ENCODE measurements at places on chromosomes 4 and X.

GRCh38 chrX:103361798-103362197, 5.5 kb downstream of the TCEAL9 start:
- no peak for DNase-seq

DNA sequence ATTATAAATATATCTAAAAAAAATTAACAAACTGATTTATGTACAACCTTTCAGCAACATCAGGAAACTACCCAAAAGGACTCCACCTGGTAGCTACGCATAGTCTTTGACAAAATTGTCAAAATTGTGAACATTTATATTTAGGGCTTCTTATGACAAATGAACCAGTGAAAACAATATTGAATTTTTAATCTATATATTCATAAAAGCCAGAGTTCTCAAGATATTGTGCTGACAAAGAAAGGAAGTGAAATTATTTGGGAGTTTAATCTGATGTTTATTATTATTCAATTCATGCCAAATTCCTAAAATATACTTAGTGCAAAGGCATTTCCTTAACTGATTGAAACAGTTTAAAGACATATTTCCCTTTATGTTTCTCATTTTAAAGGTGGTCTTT, 5.3 kb upstream of the SULT1B1 start:
- DNase-seq = no peak

- DNase-seq = no peak
Observed at GRCh38 chr4:84644087-84644486, 61.2 kb downstream of the CDS1 start.

GRCh38 chrX:103730147-103730795, 19.6 kb downstream of the TMEM31 start:
- no peak for DNase-seq

DNA sequence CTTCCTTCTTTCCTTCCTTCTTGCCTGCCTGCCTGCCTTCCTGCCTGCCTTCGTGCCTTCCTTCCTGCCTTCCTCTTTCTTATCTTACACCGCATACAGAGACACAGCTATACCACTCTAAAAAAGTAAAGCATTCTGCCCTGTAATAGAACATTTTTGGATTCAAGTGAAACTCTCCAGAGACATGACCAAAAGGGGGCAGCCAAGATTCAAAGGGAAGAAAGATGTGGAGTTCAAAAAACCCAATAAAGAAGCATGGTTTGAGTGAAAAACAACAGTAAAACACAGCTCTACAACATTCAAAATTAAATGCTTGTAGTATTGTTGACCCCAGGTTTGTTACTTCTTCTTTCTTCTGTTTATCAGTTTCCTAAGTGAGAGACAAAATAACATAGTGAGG, 914.9 kb upstream of the PCDH7 start:
- DNase-seq = no peak

GRCh38 chr4:8506373-8507195, 66.0 kb downstream of the TRMT44 start:
- DNase-seq = no peak

- no peak for DNase-seq
Observed at GRCh38 chr4:145842224-145842887, 96.3 kb downstream of the ZNF827 start.

- DNase-seq = no peak
Observed at GRCh38 chrX:115419069-115419468, 129.6 kb downstream of the LUZP4 start.

DNA sequence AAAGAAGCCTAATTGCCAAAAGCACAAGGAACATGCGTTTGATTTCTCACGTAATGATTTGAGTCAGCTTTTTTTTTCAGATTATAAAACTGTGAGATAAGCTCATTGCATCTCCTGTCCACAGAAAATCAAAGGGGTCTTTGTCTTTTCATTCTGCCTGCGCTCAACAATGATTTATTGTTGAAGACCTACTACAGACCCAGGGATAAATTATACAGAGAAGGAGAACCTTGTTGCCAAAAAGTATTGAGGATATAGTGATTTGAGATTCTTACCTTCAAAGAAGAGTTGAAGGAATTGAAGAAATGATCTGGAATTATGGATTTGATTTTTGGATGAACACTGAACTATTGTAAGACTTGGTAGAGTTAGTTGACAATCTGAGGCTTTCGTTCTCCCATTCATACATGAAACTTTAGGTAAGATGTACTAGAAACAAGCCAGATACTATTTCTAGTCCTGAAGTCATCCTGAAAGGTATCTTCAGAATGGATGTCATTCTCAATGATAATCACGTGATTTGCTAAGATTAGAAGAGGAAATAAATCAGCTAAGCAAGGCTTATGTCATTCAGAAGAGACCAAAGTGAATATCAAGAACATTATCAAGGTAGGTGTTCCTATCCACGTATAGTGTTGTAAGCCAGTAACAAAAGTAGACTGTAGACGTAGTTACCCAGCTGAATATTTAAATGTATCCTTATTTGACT, 71.1 kb upstream of the SCOC start:
- DNase-seq = no peak

DNA sequence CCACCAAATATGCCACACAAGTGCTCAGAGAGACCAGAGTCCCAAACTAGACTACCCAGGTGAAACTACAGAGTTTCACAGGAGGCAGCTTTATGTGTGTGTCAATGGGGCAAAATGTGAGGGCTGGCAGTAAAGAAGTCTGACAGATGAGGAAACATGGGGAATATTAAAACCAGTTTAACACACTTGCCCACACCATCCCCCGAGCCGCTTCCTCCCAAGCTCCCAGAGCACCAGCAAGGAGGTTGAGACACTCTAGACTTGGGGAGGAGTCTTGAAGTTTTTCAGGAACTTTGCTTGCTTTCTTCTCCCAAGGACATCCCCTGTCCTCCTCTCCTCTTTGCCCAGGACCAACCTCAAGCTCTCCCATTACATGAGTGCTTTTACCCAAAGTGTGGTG, 94.7 kb upstream of the SPRY1 start:
- no peak for DNase-seq

DNA sequence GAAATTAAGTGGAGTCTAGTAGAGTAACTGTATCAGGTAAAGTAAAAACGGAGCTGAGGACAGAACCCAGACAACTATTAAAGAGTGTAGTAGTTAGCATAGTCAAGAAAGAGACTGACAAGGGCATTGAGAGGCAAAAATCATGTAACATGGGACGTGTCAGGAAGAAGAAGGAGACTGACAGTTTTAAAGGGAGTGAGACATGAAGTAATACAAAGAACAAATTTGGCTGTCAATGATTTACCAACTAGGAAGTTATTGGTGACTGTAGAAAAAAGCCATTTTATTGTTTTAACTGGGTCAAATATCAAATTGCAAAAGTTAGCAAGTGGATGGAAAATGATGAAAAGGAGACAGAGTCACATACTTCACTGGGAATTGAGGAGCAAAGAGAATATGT, 422.3 kb downstream of the MAPK10 start:
- no peak for DNase-seq

DNA sequence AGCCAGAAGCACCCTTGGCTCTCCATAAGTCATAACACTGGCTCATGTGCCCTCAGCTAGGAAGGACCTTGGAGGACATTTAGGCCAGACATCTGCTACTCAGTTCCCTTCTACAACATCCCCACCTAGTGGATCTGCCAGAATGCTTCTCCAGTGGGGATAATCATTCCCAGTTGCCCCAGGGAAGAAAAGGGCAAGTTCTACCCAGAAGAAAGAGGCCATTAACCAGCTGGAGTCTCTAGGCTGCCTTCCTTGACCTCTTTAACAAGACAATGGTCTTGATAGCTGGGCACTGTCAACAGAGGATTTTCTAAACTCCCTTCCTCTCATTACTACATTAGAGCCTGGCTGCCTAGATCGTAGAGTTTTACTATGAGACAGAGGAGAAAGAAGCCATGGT, 42.0 kb downstream of the LGI2 start:
- DNase-seq = no peak

GRCh38 chrX:69050051-69050765, 115.0 kb downstream of the PJA1 start:
- no peak for DNase-seq

DNA sequence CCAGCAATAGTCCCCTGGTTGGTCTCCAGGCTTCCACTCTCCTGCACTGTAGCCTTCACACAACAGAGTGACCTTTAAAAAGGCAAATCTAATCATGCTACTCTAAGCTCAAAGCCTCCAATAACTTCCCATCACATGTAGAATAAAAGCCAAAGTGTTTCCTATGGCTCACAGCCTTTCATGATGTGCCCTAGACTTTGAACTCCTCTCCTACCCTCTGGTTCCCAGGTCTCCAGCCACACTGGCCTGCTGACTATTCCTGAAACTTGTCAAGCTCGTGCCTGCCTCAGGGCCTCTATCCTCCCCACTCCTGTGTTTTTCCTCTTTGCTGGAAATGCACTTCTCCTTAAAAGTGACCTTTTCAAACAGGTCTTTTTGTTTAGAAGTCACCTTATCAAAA, 3.1 kb downstream of the MANBA start:
- DNase-seq = no peak

DNA sequence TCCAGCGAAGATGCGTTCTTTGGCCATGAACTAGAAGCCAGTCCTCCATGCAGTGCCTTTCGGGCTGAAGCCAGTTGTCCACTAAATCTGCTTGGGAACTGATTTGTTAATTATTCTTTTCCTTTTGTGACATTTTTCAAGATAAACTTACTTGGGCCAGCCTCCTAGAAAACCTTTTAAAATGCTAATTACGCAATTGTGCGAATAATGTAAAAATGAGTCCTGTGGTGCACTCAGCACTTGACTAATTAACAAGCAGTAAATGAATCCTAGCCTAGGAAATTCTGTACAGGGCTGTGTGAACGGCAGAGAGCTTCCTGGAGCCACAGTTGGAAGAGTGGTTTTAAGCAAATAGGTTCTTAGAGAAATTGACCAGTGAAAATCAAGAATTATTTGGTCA, 149.9 kb upstream of the SCML1 start:
- no peak for DNase-seq

DNA sequence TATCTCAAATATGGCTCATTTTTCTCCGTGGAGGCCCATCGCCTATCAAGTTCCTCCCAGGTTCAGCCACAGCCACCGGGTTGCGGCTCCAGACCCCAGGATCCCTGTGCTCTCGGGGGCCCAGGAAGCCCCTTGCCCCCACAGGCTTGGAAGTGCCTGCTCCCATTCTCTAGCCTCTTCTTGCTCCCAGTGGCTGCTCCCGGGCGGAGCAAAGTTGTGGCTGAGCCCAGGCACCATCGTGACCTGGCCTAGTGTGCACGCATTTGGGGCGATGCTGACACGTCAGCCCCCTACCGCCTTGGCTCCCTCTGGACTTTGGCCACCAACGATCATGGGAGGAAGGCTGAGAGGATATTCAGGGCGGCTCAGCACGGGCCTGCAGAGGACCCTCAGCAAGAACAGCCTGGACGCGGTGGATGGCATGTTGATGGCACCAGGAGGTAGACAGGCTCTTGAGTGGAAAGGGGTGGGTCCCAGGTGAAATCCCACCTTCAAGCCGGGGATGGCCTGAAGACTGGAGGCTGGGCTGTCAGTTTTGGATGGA, 419.4 kb upstream of the AGA start:
- DNase-seq = no peak

DNA sequence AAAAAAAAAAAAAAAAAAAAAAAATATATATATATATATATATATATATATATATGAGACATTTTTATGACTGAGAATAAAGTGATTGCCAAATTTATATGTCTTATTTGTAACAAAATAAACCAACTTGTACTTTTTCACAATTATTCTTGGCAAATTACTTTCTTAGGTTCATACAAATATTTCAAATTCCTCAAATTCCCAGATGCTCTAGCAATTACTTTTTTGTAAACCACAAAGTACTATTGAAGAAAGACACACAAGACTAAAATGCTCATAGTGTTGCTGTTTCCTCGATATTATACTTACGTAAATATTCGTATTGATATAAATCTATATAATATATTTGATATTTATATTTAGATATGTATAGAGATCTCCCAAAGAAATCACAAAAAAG, 390.0 kb downstream of the FAT4 start:
- no peak for DNase-seq

DNA sequence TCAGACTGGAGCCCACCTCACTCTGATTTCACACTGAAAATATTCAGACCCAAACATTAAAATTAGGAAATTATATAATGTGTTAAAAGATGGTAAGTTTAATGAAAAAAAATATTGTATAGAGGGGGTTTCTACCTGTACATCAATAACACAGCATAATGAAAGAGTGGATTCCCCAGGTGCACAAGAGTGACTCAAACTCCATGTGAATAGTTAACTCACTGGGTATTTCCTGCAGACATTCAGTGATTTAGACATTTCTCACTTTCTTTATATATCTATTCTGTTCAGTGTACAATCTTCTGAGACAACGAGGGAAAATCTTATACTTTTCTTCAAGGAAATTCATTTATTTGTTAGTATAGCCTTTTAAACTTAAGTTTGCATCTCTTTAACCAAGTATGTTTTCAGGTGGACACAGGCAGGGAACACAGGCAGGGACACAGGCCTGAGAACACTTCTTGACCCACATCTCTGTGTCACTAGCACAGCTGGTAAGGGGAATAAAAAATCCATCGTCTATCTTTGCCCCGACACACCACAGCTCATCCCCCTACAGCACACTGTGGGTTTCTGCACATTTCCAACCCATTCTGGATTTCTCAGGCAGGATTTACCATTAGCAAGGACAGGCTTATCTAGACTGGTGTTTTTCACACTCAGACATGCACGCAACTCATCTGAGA, 525.5 kb upstream of the BOD1L1 start:
- no peak for DNase-seq

DNA sequence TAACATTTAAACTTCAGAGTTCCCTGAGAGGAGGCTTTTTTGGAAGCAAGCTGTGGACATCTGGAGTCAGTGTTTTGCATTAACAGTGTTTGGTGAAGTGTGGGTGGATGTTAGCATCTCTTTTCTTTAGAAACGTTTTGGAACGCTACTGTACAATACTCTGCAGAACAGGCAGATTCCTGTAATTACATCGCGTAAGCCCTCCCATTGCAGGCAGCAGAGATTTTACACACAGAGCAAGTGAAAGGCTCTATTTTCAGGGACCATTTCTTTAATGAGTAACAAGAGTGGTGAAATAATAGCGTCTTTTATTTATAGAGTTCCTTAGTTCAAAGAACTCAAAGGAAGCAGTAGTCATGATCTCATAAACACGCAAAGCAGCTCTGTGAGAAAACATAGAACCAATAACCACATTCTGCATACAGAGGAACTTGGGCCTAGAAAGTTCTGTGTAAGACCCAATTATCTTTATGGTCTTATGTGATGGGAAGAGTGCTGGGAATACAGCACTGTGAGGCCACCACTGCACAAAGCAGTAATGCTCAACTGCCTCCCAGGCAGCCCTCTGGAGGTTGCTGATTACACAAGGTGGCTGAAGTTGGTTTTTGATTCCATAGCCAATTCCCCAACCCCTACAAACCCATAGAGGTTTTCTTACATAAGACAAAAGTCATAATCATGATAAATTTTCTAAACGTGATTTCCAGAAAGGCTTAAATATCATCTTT, 298.7 kb upstream of the EPHA5 start:
- no peak for DNase-seq

GRCh38 chr4:1554246-1554875, 129.8 kb downstream of the FAM53A start:
- no peak for DNase-seq

DNA sequence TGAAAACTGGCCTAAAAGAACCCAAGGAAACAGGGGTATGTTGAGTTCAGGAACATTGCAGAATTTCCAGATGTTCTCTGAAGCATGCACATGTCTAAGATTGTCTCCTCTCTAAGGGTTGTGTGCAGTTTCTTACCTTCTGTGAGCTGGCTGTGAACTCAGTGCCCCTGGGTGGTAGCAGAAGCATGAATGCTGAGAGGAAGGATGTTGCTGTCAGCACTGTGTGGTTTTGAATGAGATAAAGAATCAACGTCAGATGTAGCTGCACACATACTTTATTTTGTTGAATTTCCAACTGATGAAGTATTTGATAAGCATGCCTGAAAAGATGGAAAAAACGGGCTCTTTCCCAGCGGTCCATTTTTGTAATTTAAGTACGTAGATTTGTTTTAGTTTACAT, 23.8 kb upstream of the CD38 start:
- no peak for DNase-seq

All from anterior cingulate cortex (tissue), 58 donors.